ENCODE measurements at places on chromosomes 6 and 20.

GRCh38 chr6:81215092-81215432, 537.4 kb downstream of the TENT5A start:
- H3K27ac ChIP-seq = no peak overlapping the region
- DNase-seq = no peak
- no peak overlapping the region for H3K4me3 ChIP-seq
- H3K27me3 ChIP-seq = no peaks in the 10 kb centered on the region

DNA sequence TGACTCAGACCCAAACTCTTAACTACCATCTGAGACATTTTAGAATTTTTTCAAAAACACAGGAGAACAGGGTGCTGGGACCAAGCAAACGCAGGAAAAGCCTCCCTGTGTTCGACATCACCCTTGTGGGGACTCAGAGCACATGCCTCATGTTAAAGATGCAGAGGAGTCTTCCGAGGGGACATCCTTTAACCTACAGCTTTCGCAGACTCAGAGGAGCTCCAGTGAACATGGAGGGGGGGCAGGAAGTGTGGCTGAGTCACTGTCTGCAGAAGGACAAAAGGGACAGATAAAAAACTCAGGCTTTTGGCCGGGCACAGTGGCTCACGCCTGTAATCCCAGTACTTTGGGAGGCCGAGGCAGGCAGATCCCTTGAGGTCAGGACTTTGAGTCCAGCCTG, 15.1 kb downstream of the BMP7 start:
- H3K27ac ChIP-seq = no peak overlapping the region
- H3K27me3 ChIP-seq = peaks cover 23% of the 10 kb centered on the region
- H3K36me3 ChIP-seq = no peaks in the 10 kb centered on the region
- DNase-seq = no peak

DNA sequence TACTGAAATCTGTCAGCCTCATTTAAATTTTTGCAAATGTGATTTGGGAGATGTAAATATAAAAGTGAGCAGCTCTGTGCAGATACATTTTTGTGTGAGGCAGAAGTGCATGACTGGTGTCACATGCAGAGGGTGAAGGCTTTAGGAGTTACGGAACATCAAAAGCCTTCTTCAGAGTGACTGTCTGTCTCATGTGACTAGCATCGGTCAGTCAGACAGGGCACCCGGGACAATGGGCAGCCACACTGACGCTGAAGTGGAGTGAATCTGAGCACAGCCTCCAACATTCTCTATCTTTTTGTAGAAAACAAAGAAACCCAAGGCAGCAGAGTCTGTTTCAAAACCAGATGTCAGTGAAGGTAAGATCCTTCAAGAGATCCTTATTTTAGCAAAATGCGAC, 7.9 kb upstream of the FAM209A start:
- H3K27me3 ChIP-seq = no peaks in the 10 kb centered on the region
- peaks cover 65% of the 10 kb centered on the region for H3K36me3 ChIP-seq
- H3K27ac ChIP-seq = no peak overlapping the region
- H3K4me1 ChIP-seq = no peaks in the 10 kb centered on the region

- peak overlapping the region; percentile 55 for H3K27ac ChIP-seq
- no peaks in the 10 kb centered on the region for H3K36me3 ChIP-seq
- no peak overlapping the region for H3K4me3 ChIP-seq
- peaks cover 31% of the 10 kb centered on the region for H3K4me1 ChIP-seq
- DNase-seq = no peak
Measured at GRCh38 chr6:251920-252319, 40.4 kb upstream of the DUSP22 start.

GRCh38 chr6:81446509-81446908, 306.0 kb downstream of the TENT5A start:
- H3K4me3 ChIP-seq = no peak overlapping the region
- no peaks in the 10 kb centered on the region for H3K36me3 ChIP-seq
- no peaks in the 10 kb centered on the region for H3K27me3 ChIP-seq
- DNase-seq = no peak
- no peaks in the 10 kb centered on the region for H3K4me1 ChIP-seq

DNA sequence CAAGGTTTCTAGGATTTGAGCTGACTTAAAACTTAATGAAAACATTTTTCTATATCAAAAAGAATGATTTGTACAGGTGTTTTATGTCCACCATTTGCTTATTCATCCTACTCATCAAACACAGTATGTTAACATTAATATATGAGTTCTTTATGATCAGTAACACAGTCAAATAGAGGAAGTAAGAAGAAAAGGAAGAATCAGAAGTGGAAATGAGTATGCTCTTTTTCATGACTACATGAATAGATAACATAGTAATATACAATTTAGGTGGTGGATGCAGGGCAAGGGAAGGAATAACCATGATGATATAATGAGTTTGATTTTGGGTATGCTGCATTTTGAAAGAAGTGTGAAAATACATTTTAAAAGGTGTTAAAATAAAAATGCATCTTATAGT, 16.5 kb downstream of the KPNA5 start:
- H3K4me1 ChIP-seq = no peaks in the 10 kb centered on the region
- no peaks in the 10 kb centered on the region for H3K27me3 ChIP-seq
- no peak overlapping the region for H3K4me3 ChIP-seq
- H3K36me3 ChIP-seq = peaks cover 40% of the 10 kb centered on the region

DNA sequence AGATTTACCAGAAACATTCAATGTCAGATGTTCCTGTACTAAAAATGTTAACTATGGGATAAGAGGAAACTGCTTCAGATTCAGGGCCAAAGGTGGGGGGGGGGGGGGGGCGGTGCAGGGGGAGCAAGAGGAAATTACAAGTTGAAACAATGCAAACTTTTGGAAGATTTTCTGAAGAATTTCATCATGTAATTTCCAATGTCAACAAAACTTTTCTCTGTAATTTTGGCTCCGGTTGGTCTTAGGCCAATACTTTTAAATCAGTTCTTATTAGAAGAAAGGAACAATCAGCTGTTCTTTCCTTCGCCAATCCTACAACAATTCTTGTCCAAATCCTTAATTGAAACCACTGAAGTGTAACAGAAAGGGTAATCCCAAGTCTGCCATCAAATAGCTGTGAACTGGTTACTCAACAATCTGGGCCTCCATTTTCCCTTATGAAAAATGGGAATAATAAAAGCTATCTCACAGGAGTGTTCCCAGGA, 13.1 kb downstream of the UQCC1 start:
- H3K4me3 ChIP-seq = no peak overlapping the region
- H3K4me1 ChIP-seq = peaks cover 21% of the 10 kb centered on the region
- H3K36me3 ChIP-seq = peaks cover 42% of the 10 kb centered on the region
- peak overlapping the region; percentile 22 for H3K27ac ChIP-seq
- no peak for DNase-seq
- no peaks in the 10 kb centered on the region for H3K27me3 ChIP-seq

DNA sequence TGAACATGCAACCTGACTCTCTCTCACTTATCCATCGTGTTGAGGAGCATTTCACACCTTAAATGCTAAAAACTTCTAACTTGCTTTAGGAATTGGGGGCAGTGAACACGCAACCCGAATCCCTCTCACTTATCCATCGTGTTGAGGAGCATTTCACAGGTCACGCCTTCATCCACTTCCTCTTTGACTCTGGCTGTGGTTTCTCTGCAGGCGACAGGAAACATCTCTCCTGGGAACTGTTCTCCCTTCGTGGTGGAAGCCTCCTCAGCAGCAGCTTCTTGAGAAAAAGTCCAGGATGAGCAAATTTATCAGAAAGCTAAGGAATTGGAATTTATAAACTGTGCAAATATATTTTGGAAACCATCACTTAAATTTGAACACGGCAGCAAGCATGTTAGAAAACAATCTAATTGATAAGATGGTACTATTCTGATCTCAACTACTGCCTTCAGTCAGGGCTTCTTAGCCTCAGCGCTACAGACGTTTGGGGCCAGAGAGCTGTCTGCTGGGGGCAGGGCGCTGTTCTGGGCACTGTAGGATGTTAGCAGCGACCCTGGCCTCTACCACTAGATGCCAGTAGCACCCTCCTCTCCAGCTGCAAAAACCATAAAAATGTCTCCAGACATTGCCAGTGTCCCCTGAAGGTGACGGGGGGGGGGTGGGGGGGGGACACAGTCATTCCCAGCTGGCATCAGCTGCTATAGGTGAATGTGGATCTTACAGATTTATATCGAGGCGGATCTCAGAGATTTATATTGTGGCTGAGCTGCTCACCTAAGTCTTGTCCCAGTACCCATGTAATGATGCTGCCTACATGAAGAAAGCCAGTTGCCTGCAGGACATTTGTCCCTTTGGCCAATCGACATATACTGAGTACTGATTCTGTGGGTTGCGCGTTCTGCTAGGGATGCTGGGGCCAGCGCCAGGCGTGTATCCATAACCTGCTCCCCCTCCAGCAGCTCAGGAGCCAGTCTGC, 26.2 kb downstream of the CTCFL start:
- peaks cover 29% of the 10 kb centered on the region for H3K27me3 ChIP-seq
- no peaks in the 10 kb centered on the region for H3K36me3 ChIP-seq
- H3K4me1 ChIP-seq = peaks cover 7% of the 10 kb centered on the region
- H3K4me3 ChIP-seq = no peak overlapping the region

DNA sequence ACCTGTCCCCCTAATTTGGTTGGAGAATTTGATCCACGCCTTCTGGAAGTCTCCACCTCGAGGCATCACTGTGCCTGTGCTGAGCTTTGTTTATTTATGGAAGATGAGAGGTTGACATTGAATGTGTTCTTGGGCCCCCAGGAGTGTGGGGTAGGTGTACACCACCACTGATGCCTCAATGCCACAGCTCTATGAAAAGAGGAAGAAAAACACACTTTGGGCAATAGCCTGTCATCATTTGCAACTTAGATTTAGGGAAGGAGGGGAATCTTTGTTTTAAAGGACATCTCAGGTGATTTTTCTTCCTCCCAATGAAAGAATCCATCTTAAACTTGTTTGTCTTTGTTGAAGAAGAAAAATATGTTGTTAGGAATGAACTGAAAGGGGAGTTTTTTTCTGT, 42.6 kb downstream of the TBC1D7 start:
- no peak overlapping the region for H3K4me3 ChIP-seq
- DNase-seq = no peak
- H3K27me3 ChIP-seq = no peaks in the 10 kb centered on the region
- no peak overlapping the region for H3K27ac ChIP-seq

- no peak overlapping the region for H3K4me3 ChIP-seq
- no peak overlapping the region for H3K27ac ChIP-seq
- DNase-seq = no peak
- no peaks in the 10 kb centered on the region for H3K36me3 ChIP-seq
- no peaks in the 10 kb centered on the region for H3K27me3 ChIP-seq
Measured at GRCh38 chr6:169157197-169158148, 96.2 kb downstream of the THBS2 start.

- H3K27ac ChIP-seq = peak overlapping the region; percentile 94
- no peaks in the 10 kb centered on the region for H3K27me3 ChIP-seq
- H3K4me3 ChIP-seq = no peak overlapping the region
- H3K36me3 ChIP-seq = no peaks in the 10 kb centered on the region
Measured at GRCh38 chr6:110528101-110528929, 51.9 kb upstream of the SLC22A16 start.

DNA sequence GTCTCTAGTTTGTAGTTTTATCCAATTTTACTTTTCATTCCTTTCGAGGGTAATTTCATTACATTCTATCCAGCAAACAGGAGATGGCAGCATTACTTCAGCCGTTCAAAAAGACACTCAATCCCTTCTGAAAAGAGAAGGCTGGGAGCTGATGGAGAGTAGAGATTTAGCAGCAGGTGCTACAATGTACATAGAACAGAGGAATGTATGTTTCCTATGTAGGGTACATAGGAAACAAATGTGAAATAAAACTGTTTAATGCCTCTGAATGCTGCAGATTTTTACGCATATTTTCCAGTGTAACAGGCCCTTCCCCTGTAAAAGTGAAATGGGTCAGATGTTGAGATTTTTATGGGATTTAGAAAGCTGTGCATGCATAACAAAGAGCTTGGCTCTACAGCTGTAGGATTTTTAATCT, 16.0 kb downstream of the RPS12 start:
- no peaks in the 10 kb centered on the region for H3K36me3 ChIP-seq
- H3K4me3 ChIP-seq = no peak overlapping the region
- H3K27me3 ChIP-seq = no peaks in the 10 kb centered on the region
- H3K4me1 ChIP-seq = no peaks in the 10 kb centered on the region
- H3K27ac ChIP-seq = no peak overlapping the region

DNA sequence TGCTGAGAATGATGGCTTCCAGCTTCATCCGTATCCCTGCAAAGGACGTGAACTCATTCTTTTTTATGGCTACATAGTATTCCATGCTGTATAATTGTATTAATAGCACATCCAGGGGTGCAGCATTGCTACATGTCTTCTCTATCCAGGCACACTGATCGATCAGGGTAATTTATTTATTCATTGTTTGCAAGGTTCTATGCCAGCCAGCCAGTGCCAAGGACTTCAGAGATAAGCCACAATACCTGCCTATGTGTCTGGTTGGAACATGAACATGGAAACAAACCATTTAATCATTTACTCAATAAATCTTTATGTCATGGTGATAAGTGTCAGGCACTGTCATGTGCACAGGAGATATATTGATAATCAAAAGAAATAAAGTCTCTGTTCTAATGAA, 5.8 kb upstream of the OR2B3 start:
- H3K4me1 ChIP-seq = no peaks in the 10 kb centered on the region
- DNase-seq = no peak
- no peak overlapping the region for H3K27ac ChIP-seq
- peaks cover 3% of the 10 kb centered on the region for H3K27me3 ChIP-seq

DNA sequence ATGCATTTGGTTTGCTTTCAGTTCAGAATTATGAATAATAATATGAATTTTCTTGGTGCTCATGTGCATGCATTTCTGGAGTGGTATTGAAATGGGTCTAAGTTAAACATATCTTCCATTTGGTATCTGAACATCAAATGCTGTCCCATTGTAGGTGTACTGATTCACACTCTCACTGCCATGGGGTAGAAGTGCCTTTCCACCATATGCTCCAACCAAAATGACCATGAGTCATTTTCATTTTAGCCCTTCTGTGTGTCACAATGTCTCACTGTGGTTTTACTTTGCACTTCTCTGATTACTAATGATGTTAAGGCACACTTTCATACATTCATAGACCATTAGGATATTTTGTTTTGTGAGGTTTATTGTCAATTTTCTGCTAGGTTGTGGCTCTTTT, 211.9 kb downstream of the HAO1 start:
- no peak overlapping the region for H3K27ac ChIP-seq
- no peak for DNase-seq
- peaks cover 15% of the 10 kb centered on the region for H3K4me1 ChIP-seq

Measured in RWPE2 (cell line).